Kidney (tissue), 22 donors: ENCODE measurements at places on chromosomes 7 and 10. TPM values are rescaled to one million over a fixed set of nuclear protein-coding genes. Genes with fewer than 3 reads are reported as not detected.
A peak's percentile ranks its signal among the peaks of the same experiment; 100 is the strongest.

GRCh38 chr10:91389636-91390512 lies 20.3 kb upstream of the HECTD2 start:
- no peak for DNase-seq

DNA sequence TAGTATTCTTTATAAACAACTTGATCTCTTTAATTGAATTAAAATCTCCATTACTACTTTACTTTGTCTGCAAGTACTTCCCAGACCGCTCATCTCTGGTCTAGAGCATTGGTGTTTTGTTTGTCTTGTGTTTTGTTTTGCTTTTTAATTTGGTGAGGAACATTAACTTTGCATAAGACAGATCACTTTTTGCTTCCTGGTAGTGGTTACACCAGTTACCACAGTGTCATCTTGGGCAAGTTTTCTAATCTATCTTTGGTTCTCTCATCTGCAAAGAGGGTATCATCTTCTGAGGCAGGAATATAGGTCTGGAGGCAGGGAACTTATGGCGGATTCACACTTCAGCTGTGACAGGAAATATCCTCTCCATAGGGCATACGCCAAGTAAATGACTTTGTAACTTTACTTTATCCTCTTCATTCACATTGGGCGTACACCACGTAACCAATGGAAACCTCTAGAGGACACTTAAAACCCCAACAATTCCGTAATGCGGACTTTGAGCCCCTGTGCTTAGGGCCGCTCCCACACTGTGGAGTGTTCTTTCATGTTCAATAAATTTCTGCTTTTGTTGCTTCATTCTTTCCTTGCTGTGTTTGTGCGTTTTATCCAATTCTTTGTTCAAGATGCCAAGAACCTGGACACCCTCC lies 83.2 kb upstream of the JAZF1 start:
- no peak for DNase-seq

DNA sequence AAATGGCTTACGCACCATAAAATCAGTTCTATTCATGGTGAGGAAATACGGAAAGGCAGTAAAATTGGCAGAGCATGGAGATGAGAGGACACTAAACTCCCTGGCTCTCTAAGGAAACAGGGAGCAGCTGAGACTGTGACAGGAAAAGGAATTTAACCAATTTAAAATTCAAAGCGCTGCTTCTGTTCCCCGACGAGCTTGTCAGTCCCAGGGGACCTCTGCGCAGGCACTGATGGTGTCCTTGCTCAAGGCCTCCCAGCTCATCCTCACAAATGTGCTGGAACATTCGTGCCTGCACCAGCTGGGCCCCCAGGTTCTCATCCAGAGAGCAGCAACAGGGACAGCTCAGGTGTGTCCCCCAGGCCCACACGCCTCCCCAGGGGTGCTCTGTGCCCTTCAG lies 101.4 kb downstream of the MAD1L1 start:
- DNase-seq: no peak

DNA sequence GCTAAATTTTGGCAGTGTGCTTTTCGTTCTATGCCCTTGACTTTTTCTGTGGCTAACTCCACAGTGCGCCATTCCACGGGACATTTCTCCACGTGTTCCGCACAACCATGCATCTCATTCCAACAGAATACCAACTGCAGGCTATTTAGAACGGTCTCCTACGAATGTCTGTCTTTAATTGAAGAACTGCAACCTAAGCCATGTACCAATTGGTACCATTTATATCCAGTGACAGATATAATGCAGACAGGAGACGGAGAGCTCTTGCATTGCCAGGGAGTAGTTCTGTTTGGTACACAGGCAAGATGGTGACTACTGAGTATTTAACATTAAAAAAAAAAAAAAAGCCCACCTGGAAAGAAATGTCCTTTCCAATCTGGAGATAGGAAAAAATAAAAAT lies 9.1 kb downstream of the SFMBT2 start:
- DNase-seq: no peak

- no peak for DNase-seq
Observed at GRCh38 chr10:60944910-60945297, 919 bp upstream of the RHOBTB1 start.

- DNase-seq: no peak
Observed at GRCh38 chr10:63253040-63253439, 119.9 kb downstream of the NRBF2 start.

- DNase-seq: no peak
Observed at GRCh38 chr7:133858311-133858710, 268.8 kb upstream of the LRGUK start.

DNA sequence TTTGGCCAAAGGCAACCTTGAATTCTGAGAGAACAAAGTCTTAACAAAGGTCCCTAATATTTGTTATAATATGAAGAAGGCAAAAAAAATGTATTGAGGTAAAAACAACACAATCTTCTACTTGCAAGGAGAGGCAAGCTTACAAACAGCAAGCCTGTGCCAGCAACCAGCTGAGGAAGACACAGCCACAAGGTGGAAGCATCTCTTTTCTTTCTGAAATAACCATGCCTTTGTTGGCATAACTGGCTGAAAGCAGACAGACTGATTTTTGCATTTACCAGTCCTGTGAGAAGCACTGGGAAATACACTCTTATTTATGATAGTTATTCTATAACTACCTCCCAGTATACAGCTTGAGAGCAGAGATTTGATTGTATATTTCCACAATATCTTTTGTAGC lies 292.0 kb downstream of the PHTF2 start:
- no peak for DNase-seq

- DNase-seq: peak; percentile 86
Observed at GRCh38 chr10:16777473-16778370, 39.5 kb downstream of the RSU1 start.

GRCh38 chr7:2732959-2733584 lies 45.1 kb downstream of the AMZ1 start:
- DNase-seq: peak; percentile 69

- DNase-seq: peak; percentile 83
Observed at GRCh38 chr7:144513334-144513733, 109.8 kb upstream of the NOBOX start.

DNA sequence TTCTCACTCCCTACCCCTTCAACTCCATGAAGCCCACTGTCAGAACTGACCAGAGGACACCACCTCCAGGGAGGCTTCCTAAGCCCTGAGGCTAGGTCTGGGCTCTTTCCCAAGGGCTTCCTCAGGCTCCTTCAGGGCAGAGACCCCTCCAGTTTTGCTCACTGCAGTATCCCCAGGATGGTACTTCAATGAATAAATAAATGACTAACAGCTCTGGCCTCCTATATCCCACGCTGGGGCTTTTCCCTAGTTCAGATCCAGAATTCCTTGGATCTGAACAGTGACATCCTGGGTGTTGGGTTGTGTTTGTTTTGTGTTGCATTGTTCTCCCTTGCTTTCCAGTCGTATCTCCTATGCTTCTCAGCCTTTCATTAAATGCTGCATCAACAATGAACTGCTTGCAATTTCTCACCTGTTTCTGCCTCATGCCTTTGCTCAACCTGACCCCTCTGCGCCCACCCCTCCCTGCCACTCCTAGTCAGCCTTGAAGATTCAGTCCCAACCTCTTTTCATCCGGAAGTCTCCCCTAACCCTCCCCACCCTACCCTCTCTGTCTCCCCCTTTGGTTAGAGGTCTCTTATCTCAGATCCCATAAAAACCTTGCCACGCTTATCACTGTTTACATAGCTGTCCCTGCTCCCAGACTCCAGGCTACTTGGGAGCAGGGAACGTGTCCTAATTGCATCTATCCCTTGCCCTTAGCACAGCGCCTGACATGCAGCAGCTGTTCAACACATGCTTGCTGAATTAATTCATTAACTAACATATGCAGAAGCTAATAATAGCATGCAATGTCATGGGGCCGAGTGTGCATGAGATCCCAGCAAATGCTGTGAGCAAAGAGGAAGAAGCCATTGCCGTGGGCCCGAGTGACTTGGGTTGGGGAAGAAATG lies 41.7 kb downstream of the PPP1R3C start:
- peak; percentile 94 for DNase-seq

DNA sequence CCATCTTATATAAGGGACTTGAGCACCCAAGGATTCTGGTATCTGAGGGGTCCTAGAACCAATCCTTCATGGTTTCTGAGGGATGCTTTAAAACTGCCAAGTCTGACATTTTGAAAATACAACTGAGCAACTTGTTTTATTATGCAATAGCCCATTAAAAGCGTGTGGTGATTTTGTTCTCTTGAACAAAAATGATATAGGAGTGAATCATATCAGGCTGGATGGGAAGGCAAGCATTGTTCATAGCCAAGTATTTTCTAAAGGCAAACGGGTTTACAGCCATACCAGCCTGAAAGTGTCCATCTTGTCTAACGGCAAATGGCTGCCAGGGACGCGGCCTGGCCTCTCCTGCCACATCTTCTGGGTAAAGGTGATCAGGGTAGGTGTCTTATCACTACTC lies 23.4 kb downstream of the RPP38 start:
- no peak for DNase-seq

DNA sequence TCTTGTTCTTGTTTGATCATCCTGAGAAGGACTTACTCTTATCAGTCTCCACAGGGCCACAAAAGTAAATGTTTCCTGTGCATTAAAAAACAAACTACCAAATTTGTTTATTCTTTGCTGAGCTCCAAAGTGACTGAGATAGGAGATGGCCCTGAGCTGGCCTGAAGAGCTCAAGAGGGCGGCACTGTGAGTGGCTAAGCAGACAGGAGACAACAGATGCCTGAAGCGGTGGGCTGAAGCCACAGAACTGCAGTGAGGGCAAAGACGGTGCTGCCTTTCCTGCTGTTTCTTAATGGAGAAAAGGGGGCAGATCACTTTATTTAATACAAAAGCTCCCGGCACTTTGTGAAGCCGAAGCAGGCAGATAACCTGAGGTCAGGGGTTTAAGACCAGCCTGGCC lies 379.6 kb downstream of the ARL4A start:
- no peak for DNase-seq

Gene PAPOLB
- 0.06 TPM for total RNA-seq

Gene UNC5B
- total RNA-seq: 22.6 TPM

Gene VSIR
- 66.6 TPM for total RNA-seq

Gene KIAA1217
- total RNA-seq: 63.8 TPM

Gene EPHA1
- 22.3 TPM for total RNA-seq

Gene USP6NL
- total RNA-seq: 17.7 TPM

Gene FAM180A
- total RNA-seq: 1.7 TPM
